ENCODE measurements at places on chromosomes 4 and X.

DNA sequence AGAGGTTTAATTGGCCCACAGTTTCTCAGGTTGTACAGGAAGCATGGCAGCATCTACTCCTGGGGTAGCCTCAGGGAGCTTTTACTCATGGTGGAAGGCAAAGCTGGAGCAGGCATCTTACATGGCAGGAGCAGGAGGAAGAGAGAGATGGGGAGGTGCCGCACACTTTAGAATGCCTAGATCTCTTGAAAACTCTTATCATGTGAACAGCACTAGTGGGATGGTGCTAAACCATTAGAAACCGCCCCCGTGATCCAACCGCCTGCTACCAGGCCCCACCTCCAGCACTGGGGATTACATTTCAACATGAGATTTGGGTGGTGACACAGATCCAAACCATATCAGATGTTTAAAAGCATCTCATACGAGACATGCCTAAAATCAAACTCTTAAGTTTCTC is 41.6 kb upstream of the SCOC start:
- no peak for DNase-seq

DNA sequence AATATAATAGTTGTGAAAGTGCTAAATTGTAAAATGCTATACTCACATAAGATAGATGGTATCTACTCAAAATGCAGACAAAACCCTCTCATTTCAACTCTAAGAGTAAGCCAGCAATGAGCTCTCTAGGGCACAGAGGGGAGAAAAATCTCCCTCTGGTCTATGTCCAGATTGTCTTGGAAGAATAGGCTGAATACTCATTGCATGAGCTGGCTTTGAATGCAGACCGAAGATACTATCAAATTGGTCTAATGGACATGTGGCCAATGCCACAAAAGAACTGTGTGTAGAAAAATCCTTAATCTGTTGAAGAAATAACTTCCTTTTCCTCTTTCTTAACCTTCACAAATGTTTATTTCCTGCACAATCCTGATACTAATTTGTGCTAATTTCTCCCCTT is 3.5 kb downstream of the ZXDA start:
- DNase-seq, result no peak

DNA sequence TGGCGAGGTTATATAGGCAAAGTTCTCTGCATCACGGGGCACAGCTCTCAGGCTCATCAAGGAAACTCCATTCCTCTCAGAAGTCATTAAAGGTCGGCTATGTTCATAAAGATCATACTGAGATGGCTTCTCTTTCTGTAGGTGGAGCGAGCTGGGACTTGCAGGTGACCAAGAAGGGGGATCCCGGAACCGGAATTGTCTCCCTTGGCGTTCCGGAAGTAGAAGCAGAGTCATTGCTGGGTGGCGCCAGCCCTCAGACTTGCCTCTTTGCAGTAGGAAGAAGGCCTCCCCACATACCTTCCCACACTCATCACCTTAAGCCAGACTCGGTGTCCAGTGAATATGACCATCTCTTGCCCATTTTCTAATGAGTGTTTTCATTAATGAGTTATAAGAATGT is 17.9 kb upstream of the HPGD start:
- no peak for DNase-seq

DNA sequence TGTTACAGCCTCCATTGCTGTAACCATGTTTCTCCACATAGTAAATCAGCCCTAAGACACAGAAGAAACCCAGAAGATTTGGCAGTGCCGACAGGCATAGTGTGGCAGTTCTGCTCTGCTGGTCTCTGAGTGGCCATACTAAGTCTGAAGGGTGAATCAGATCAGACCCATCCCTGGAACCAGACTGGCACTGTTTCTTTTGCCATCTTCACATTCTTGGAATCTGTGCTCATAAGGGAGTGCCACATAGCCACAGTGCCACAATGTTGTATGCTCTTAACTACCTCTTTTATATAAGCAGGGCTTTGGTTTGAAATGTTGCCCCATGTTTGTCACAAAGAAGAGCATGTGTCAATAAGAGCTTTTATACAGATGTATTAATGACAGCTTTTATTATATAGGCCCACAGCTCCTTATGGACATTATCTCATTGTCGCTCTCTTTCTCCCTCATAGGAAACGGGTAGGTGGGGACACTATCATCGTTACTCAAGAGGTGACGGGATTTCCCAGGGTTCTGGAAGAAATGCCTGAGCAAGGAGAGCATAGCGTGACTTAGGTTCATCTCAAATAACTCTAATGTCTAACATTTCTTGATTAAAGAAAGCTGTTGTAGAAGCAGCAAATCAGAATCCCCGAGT is 128.2 kb downstream of the CBR4 start:
- no peak for DNase-seq

- no peak for DNase-seq
These were observed 57.7 kb upstream of the C4orf54 start for GRCh38 chr4:99715286-99715685.

GRCh38 chr4:114577386-114577785 is 21.2 kb upstream of the UGT8 start:
- DNase-seq, result no peak

GRCh38 chrX:131058136-131058868 is at the start of gene ARHGAP36:
Gene ARHGAP36 (plus strand): TSS chrX:131058346. CDS start chrX:131081666, 23,320 bp downstream.
- no peak for DNase-seq

DNA sequence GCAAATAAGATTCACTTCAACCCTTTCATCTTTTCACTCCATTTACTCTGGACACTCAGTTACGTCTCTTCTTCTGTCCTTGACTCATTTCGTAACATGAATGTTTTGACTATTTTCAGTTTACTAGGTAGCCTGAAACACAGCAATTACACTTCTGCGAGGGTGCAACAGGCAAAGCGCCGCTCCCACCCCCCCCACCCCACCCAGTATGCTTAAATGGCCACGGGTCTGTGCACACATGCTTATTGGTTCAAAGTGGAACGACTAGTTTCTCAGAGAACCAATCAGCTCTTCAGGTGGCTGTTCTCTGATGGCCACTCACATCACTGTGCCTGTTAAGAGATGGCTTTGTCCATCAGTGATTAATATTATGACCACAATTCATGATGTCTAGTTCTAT is 3.5 kb downstream of the BEND4 start:
- DNase-seq, result no peak

DNA sequence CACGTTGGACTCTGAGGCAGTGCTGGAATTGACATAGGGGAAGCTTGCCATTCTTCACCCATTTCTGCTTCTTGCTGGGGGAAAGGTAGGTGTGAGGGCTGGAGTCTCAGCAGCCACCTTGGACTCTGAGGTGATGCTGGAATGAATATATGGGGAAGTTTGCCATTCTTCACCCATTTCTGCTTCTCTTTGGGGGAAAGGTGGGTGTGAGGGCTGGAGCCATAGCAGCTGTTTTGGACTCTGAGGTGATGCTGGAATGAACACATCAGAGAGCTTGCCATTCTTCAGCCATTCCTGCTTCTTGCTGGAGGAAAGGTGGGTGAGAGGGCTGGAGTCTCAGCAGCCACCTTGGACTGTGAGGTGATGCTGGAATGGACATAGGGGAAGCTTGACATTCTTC is 115.1 kb downstream of the CRLF2 start:
- no peak for DNase-seq

GRCh38 chrX:103687696-103688201 is 1.2 kb upstream of the MORF4L2 start:
- DNase-seq, result peak; percentile 87

DNA sequence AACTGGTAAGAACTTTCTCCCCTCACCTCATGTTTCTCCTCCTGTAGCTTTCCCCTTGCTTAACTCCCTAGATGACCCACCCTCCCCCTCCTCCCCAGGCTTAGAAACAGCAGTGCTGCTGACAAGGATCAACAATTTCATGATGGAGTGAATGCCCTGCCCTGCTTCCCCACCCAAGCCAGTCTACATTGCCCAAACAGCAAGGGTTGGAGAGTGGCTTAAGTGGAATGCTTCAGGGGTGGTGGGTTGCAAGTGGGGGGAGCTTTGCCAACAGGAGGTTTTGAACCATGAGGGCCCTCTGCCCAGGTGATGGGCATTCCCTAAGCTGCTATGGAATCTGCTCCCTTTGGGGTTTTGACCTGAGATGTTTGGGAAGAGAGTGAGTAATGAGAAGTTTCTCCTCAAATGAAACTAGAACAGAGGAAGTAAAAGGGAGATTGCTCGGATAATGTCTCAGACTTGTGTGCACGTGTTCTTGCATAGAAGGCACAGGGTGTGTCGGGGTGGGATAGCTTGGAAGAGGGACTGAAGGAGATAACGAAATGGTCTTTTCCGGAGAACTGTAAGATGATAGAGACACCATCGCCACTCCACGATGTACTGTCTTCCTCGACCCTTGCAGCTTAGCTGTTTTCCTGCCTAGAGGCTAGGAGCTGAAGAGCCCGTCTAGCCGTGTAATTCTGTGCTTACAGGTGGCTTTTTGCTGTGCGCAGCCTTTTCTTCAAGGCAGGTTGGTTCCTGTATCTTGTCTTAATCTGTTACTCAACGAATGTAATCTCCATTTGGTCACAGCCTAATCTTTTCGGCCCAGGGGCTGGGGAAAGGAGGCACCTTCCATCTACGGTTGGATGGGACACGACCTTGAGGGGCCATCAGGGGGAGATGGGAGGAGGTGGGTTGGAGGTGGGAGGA is 10.1 kb downstream of the GDPD2 start:
- no peak for DNase-seq

DNA sequence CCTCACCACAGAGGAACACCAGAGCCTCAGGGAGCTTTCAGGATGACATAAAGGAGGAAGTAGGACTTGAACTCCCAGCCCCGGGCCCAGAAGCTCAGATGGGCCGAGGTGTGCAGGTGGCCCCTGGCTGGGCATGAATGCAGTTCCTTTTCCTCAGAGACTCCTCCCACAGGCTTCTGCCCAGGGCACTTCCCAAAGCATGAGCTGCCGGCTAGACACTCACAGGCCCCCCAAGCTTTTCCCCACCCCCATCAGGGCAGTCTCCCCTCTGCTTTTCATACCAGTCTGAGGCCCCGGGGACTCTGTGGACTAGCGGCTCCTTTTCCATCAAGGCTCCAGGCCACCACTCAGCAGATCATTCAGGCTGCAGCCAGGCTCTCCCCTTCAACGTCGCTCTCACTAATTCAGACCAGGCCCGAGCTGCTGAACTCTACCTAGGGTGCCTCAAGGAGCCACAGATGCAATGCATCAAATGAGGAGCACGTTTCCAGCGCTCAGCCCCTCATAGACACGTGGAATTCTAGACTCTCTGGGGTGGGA is 36.9 kb downstream of the HMX1 start:
- DNase-seq, result peak; percentile 48

GRCh38 chrX:38620623-38621022 is 59.3 kb downstream of the TSPAN7 start:
- DNase-seq, result no peak

DNA sequence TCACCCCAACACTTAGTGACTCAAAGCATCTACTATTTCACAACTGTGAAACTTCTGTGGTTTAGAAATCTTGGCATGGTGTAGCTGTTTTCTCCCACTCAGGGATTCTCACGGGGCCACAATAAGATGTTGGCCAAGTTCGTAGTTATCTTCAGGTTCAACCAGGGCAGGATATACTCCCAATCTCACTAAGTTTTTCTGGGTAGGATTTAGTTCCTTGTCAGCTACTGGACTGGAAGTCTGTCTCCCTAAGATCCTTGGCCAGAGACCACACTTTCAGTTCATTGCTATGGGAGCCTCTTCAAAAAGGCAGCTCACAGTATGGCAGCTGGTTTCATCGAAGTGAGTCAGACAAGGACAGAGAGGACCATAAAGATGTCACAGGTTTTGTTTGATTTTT is 111.7 kb upstream of the PDHA2 start:
- no peak for DNase-seq

GRCh38 chr4:130233377-130234047 is 1137.6 kb downstream of the C4orf33 start:
- DNase-seq, result no peak

DNA sequence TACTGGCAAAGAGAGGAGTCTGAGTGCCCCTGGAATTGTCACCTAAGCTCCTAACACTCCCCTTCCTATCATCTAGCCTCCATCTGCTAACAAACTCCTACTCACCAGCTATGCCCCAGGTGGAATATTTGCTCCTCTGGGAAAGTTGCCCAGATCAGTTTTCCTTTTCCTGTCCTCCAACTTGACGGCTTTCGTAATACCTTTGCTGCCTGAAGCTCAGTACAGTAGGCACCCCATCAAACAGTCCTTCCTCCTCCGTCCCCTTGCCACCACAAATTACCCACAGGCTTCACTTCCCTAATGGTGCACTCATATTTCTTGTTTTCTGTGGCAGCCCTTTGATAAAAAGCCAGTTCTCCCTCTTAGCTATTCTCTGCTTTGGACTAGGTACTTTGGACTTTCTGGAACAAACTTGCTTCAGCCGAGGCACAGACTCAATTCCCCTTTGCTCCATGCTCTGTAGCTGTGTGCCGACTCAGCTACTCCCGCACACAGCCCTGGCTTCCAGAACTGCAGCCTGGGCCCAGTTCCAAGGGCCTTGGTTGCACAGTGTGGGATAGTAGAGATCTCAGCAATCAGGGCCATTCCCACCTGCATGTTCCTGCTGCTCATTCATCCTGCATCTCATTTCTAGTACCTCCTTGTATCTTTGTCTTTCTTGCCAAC is 605.1 kb downstream of the BCOR start:
- DNase-seq, result no peak

GRCh38 chr4:94695384-94695783 is 62.4 kb upstream of the BMPR1B start:
- DNase-seq, result peak; percentile 61

GRCh38 chrX:17470136-17470535 is 95.1 kb downstream of the NHS start:
- no peak for DNase-seq

- no peak for DNase-seq
These were observed 198.3 kb upstream of the FAT4 start for GRCh38 chr4:125116431-125116830.

DNA sequence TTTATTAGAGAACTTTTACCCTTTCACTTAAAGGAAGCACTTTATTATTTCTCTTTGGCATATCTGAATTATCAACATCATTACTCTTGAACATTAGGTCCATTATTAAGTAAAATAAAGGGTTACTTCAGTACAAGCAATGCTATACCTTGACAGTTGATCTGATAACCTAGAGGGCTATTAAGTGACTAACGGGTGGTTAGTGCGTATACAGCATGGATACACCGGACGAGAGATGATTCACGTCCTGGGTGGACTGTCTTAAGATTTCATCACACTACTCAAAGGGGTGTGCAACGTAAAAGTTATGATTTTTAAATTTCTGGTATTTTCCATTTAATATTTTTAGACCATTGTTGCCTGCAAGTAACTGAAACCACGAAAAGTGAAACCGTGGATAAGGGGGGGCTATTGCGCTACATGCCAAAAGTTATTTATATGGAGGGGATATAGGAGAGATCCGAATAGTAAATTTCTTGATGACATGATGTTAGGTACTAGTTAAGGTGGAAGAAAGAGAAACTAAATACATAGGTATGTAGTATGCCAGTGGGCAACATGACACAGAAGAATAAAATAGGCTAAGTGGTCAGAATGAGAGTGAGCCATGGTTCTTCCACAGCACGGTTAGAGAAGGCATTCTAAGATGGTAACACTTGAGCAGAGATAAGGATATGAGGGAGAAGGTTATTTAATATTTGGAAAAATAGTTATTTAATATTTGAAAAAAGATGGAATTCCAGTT is 230.8 kb upstream of the ANKRD50 start:
- no peak for DNase-seq

DNA sequence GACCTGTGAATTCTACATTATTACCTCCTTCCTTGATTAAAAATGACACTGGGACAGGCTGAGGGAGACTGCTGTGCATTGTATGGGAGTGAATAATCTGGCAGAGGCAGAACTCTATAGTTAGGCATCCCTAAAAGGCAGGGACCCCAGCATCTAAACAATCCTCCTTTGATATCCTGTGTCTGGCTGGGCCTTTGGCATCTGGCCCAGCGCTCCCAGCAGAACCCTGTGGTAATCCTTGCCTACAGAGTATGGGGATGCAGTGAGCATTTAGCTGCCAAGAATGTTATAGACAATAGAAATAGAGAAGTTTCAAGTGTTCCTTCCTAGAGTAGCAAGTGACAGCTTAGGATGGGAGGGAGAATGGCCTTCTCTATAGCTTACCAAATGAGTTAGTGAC is 38.5 kb downstream of the ZCCHC12 start:
- no peak for DNase-seq

Data from islet precursor cell (in vitro differentiated cells).